Activated naive CD4-positive, alpha-beta T cell treated with anti-CD3 and anti-CD28 coated beads for 36 hours (primary cell): ENCODE measurements at places on chromosomes 6 and 20. TPM values are rescaled to one million over a fixed set of nuclear protein-coding genes. Genes with fewer than 3 reads are reported as not detected.

OXT gene
- total RNA-seq, result not detected

DNA sequence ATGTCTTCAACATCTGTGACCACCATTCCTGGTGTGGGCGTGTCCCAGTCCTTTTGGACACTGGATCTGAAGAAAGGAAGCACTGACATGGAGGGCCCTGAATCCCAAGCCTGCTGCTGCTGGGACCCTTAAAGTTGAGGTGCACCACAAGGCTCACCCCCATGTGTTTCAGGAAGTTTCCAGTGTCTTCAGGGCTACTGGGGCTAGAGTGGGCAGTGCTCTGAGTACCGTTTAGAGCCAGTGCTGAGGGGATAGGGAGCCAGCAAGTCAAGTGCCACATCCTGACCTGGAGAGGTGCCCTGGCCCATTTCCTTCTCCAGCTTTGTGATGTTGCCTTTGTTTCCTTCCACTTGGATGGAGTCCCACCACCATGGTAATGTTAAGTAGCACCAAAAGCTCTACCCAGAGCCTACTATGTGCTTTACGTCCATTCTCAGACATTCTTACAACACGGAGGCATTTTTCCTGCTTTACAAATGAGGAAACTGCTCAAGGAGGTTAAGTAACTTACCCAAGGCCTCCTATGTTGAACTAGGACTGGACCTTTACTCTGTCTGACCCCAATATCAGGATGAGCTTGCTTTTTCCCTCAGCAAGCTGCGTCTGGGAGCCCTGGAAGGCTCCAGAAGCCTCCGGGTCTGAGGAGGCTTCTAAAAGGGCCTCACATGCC, 552 bp upstream of the DEF6 start:
- peaks cover 15% of the 10 kb centered on the region for H3K36me3 ChIP-seq
- DNase-seq, result no peak
- H3K27ac ChIP-seq, result peak overlapping the region; percentile 94
- no peaks in the 10 kb centered on the region for H3K27me3 ChIP-seq
- peak overlapping the region; percentile 81 for H3K4me3 ChIP-seq

GRCh38 chr20:58705208-58705926, 12.8 kb downstream of the NPEPL1 start:
- no peaks in the 10 kb centered on the region for H3K27me3 ChIP-seq
- H3K27ac ChIP-seq, result no peak overlapping the region
- H3K36me3 ChIP-seq, result peaks cover 14% of the 10 kb centered on the region
- no peak for DNase-seq
- H3K4me1 ChIP-seq, result no peaks in the 10 kb centered on the region
- no peak overlapping the region for H3K4me3 ChIP-seq

DNA sequence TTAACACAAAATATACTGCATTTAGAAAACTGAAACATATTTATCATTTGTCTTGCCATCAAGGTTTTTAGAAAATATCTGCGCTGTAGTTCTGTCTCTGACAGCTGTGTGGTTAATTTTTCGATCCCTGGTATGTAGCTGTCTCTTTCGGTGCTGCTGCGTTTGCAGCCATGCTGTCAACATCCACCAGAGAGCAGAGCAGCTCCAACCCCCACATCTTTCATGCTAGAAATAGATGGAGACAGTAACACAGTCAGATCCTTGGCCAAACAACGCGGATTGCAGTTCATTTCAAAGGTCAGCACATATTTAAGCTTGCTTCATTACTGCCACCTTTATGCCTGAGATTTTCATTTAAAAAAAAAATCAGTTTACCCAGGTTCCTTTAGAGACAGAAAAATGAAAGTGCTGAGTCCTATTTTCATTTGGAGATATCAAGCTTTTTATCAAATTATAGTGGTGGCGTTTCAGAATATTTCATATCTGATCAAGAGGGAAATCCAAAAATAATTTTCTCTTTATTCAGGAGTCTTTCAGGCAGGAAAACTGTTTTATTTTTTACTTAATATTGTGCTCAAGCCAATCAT, 157.7 kb upstream of the MMS22L start:
- H3K27ac ChIP-seq, result no peak overlapping the region
- H3K4me3 ChIP-seq, result no peak overlapping the region
- no peak for DNase-seq
- H3K36me3 ChIP-seq, result no peaks in the 10 kb centered on the region
- H3K27me3 ChIP-seq, result peaks cover 5% of the 10 kb centered on the region
